ENCODE measurements at places on chromosomes 13 and 19.

- DNase-seq: no peak
Measured at GRCh38 chr13:113897966-113898365, 34.1 kb upstream of the GAS6 start.

DNA sequence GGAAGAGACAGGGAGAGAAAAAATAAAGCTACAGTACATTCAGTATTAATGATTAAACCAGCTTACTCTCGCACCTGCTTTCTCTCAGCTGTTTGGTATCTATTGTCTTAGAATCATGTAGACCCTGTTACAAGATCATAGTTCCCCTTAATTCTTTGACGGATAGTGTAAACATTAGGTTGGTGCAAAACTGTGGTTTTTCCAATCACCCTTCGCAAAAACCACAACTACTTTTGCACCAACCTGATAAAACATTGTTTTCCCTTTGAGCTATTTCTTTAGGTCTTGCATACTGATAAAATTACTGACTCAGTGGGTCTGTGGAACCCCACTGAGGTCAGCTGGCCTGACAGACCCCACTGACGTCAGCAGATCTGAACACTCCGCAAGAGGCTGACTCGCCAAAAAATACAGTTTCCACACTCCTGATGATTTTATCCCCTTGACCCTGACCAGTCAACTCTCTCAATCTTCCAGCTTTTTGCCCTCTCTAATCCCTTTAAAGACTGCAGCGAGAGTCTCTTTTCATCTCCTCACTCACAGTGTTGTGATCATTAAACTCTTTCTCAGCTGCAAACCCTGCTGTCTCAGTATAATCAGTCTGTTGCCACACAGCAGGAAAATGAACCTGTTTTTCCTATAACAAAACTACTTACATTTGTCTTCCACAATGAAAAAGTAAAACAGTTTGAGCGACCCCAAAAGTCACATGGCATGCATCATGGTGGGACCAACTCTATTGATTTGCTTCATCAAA is 123.9 kb downstream of the SLITRK6 start:
- no peak for DNase-seq

DNA sequence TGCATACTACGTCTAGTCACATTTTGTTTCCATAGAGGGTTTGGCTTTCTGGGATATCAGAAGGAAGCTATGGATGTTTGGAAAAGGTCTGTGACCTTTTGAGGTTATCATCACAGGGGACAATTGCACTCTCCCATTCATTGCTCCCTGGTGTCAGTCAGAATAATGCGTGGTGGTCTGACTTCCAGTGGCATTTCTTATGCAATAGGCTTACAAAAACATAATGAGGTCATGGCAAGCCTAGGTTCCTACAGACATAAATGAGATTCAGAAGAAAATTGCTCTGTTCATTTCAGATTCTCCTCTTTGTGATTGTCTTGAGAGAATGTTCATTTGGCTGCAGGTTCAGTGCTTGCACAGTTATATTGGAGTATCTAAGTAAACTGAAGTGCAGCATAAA is 54.6 kb downstream of the ARHGAP35 start:
- DNase-seq: no peak

GRCh38 chr13:70107498-70108281 is at the start of gene ATXN8OS:
Gene ATXN8OS (plus strand): TSS chr13:70107826.
- no peak for DNase-seq

DNA sequence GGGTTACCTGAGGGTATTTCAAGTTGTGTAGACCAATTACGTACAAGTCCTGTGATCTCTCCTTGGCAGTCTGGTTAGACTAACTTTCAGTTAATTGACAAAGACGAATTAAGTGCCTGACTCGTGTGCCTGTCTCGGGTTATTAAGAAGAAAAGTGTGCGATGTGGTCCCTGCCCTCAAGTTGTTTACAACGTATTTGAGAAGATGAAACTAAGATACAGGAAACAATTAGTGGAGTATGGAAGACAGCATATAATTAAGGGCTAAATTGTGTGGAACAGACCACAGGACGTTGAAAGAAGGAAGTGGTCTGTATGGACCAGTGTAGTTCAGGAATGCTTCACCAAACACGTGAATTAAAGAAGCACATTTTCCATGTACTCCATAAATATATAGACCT is 49.2 kb downstream of the KLF5 start:
- no peak for DNase-seq

- no peak for DNase-seq
Measured at GRCh38 chr19:56132316-56132822, 8.7 kb upstream of the ZNF444 start.

DNA sequence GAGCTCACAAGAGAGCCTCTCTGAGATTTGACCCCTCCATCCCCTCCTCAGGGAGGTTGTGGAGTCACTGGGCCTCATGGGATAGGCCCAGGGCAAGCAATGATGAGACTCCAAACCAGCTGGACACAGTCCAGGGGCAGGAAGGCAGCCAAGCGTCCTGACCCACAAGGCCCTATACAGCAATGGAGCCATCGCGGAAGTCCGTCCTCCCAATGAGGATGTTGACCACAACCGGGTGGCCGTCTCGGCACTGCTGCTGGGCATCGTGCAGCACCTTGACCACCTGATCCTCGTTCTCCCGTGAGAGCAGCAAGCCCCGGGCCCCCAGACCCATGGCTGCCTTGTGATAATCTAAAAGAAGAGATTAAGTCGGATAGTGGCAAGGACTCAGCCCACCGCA is 7.9 kb downstream of the SYDE1 start:
- no peak for DNase-seq

GRCh38 chr19:46515879-46516350 is 20.2 kb upstream of the PNMA8B start:
- no peak for DNase-seq

DNA sequence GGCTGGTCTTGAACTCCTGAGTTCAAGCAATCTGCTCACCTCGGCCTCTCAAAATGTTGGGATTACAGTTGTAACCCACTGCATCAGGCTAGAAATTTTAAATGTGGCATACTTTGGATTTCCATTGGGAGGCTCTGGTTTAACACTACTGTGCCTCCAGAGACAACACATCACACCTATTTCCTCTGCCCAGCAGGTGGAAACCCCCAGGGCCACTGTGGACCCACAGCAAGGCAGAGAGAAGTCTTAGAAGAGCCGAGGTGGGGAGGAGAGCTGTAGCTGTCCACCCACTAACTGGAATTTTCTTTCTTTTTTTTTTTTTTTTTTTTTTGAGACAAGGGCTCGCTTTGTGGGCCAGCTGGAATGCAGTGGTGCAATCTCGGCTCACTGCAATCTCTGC is 39.4 kb downstream of the IER2 start:
- DNase-seq: no peak

- DNase-seq: no peak
Measured at GRCh38 chr19:51138549-51138979, 3.5 kb upstream of the SIGLEC7 start.

- DNase-seq: no peak
Measured at GRCh38 chr19:3524078-3524842, 14.7 kb upstream of the TEKTIP1 start.

DNA sequence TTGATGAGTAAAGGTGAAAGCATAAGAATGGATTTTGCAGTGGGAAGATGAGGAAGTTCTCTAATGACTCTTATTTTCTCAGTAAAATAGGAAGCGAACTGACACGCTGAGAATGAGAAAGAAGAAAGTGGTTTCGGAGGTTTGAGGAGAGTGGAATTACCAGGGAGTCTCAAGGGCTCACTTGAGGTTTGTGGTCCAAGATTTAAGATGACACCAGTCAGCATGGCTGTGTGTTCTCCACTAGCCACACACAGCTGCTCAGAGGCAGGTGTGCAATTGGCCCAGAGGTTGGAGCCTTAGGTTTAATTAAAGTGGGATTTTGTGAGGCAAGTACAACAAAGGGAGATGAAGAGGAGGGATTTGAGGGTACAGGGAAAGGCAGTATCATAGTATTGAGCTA is 99.6 kb upstream of the NBEA start:
- DNase-seq: no peak

GRCh38 chr13:35957241-35957731 is 173.9 kb downstream of the DCLK1 start:
- no peak for DNase-seq

DNA sequence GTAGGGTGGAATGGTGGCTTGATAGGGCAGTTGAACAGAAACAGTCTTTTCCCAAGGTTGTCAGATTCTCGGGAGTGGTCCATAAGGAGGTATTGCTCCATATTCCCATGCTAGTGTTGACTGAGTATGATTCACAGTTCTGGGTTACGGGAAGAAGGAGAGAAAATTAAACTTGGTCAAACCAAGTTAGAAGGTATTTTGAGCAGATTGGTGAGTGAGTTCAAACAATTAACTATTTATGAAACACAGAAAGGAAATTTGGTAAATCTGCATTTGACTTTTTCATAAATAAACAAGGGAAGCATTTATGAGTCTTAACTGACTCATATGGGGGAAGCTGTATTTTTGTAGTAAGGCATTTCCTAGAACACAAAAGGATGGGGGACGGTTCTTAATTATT is 2419.4 kb downstream of the PCDH9 start:
- no peak for DNase-seq

DNA sequence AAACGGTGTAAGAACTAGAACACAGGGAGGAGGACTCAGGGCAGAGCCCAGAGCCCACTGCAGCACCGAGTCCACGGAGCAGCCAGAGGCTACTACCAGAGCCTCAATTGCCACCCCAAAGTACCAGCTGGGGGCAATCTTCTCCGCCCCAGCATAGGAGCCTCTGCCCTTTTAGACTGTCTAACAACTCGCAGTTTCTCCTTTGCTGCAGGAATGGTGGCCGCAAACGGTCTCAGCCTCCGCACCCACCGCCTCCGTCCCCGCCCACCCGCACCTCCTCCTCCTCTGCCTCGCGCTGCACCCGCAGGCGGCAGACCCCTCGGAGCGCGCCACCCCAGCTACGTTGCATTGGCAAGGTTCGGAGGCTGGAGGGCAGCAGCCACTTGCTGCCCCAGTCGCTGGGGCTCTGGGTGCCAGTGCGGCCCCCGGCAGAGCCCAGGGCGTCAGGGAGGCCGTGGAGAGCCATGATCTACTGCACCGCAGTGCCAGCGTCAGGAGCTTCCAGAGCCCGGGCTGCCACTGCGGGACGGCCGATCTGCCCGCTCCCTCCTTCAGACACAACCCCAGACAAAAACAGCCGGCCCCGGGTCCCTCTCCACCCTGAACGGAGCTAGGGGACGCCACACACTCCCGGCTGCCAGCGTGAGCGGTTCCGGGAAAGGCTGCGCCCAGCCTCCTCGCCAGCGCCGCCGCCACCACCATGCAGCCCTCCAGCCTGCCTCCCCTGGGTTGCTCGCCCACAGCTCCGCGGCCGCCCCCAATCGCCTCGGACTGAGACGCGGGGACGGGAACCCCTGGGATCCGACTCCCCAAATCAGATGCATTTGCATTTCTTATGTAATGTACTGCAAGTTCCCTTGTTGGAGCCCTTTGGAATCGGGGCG is 1.8 kb downstream of the FGF14 start:
- DNase-seq: no peak

DNA sequence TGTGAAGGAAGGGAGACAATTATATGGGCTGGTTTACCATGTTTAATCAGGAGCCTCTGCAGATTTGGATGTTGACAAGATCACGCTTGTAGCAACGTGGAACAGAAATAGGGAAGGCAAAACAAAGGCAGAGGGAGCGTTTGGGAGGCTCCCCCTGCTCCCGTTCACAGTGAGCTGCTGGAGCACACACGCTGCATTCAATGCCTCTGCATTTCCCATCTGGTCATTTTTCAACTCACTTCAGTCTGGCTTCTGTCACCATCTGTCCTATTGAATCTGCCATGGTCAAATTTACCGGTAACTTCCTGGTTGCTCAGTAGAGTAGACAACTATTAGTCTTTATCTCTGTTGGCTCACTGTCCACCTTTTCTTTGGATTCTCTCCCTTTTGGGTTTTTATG is 91.0 kb downstream of the NHLRC3 start:
- peak; percentile 64 for DNase-seq

DNA sequence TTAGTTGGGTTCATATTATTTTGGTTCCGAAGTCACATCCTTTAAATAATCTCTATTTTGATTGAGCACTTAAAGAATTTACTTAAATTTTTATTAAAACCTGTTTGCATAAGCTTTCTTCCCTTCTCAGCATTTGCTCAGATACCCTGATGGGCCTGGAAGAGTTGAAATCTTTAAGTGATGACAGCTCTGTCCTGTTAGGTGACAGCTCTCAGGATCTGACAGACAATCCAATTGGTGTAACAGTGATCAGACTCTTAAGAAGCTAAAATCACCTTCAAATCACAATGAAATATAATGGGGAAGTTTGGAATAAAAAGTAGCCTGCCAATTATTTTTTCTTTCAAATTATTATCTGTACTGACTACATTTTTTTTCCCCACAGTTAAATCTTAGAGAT is 284.4 kb downstream of the LMO7 start:
- DNase-seq: no peak

- peak; percentile 34 for DNase-seq
Measured at GRCh38 chr13:66171920-66172319, 1058.2 kb downstream of the PCDH9 start.

DNA sequence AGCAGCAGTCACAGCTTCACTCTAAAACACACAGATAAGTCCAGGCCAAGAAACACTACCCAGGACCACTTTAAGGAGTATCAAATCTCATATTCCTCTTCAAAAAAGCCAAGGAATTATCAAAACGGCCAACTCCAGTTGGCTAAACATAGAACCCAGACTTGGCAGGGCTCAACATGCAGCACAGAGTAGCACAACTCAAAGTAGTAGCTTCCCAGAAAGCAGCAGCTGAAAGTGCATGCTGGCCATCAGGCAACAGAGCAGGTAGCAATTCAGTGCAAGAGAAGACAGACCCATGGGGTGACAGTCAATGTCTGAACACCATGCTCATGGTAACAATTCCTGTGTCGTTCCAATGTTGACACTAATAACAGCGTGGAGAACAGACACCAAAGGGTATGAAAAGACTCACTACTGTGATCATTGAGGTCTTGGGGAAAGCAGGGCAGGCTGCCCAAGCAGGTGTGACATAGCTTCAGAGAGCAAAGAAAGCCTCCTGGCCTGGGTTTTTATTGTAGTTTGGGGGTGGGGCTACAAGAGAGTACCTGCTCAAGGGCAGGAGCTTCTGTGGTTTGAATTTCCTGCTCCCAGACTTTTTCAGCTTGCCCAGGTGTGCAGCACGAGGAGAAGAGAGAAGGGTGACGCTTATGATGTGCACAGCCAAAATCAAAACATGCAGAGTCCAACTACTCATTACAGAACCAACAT is 6.2 kb downstream of the ZNF709 start:
- no peak for DNase-seq

GRCh38 chr13:30446126-30446500 is 19.6 kb downstream of the HMGB1 start:
- DNase-seq: no peak

DNA sequence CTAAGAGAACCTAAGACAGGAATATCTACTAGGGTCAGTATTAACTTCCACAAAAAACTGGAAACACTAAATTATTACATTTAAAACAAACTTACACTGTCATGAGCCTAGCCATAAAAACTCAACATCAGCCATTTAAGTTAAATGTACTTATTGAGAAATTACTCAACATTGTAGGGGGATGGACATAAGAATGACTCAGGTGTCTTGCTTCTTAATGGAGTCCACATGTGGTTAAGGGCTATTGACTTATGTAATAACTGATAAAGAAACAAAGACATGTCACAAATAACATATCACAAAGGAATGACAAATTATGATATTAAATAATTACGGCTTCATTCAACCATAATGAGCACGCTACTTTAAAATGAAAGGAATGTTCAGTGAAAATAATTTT is 36.2 kb downstream of the CLDN10 start:
- no peak for DNase-seq
